ENCODE measurements at places on chromosomes 16 and 17. TPM values are rescaled to one million over a fixed set of nuclear protein-coding genes. Genes with fewer than 3 reads are reported as not detected.

SYCE1L gene
- 7.5 TPM for total RNA-seq

OR1A1 gene
- total RNA-seq = not detected

GRCh38 chr17:49699966-49700575 lies 7.7 kb downstream of the SLC35B1 start:
- DNase-seq = no peak

SBK1 gene
- total RNA-seq = 0.49 TPM

DNA sequence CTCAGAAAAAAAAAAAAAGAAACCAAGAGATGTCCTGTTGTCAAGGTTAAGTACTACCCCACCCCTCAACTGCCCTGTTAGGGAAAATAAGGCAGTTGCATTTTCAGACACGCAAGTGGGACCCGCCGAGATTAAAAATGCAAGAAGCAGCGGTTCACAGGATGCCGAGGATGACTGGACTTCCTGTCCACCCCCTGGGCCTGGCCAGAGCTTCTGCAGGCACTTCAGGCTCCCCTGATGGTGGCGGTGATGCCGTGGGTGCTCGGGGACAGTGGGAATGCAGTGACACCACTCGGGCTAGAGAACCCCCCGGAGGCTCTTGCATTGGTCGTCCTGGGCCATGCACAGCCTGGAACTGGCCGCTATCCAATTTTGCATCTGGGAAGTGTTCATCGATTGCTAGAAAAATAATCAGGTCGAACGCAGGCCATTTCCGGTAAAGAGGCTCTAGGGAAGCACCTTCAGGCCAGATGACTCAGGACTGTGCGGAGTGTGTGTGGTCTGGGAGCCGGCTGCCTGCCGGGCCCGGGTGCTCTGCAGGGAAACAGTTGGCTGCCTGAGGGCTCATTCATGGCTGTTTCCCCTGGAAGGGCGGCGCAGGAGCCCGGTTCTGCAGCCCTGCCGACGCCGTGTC lies 13.4 kb upstream of the CRISPLD2 start:
- no peak for DNase-seq

- no peak for DNase-seq
Measured at GRCh38 chr17:78665952-78666920, 89.0 kb upstream of the DNAH17 start.

CHST5 gene
- 0.26 TPM for total RNA-seq

DNA sequence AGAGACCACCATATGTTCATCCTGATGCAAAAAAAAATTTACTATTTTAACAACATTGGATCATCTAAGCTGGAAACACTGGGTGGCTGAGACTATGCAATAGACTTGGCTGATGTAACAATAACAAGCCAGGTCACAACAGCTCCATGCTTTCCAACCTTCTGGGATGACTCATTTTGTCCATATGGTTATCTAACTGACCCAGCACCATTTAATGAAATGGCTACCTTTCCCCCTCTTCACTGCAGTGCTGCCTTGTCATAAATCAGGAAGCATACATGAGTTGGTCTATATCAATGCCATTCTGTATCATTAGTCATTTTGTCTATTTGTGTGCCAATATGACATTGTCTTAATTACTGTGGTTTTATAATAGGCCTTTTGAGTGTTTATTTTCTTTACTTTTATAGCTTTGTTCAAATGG lies 217.6 kb upstream of the KCNJ16 start:
- DNase-seq = no peak

DNA sequence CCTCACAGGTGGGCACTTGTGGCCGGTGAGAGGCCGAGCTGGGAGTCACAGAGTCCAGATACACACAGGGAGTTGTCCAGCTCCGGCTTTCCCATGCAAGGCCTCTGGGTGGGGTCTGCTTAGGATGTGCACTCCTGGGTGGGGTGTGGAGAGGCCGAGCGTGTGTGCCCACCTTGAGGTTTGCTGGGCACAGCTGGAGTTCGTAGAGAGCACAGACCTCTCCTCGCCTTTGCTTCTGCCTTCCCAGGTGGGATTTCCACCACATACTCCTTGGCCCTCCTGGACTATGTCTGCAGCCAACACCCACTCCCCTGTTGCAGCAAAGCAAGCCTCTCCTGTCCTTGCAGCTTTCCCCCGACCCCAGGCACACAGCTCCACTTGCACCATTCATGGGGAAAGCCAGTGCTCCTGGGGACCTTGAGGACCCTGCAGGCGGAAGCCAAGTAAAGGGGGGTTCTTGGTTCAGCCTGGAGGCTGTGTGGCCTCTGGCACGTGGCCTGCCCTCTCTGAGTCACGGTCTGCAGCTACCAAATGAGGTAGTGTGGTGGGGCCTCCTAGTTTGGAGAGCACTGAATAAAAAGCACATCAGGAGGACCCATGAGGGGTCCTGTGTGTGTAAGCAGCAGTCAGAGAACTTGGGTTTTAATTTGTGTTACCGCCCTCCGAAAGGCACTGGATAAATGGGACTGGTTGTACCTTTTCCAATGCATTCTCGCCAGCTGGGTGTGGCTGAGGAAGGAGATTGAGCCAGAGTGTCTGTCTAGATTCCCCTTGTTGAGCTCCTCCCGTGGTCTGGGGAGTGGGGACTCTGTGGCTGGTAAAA lies 31.5 kb downstream of the MPRIP start:
- DNase-seq = no peak
